Stimulated activated CD8-positive, alpha-beta memory T cell treated with anti-CD3 and anti-CD28 coated beads, Interleukin-15, amount 100 ng/mL, for 1 hour (primary cell): ENCODE measurements at places on chromosomes 3 and 15.

- no peak for DNase-seq
These were observed 84.0 kb upstream of the PRR20G start for GRCh38 chr3:127371846-127372245.

- DNase-seq, result no peak
These were observed 17.9 kb upstream of the SQOR start for GRCh38 chr15:45616901-45617323.

DNA sequence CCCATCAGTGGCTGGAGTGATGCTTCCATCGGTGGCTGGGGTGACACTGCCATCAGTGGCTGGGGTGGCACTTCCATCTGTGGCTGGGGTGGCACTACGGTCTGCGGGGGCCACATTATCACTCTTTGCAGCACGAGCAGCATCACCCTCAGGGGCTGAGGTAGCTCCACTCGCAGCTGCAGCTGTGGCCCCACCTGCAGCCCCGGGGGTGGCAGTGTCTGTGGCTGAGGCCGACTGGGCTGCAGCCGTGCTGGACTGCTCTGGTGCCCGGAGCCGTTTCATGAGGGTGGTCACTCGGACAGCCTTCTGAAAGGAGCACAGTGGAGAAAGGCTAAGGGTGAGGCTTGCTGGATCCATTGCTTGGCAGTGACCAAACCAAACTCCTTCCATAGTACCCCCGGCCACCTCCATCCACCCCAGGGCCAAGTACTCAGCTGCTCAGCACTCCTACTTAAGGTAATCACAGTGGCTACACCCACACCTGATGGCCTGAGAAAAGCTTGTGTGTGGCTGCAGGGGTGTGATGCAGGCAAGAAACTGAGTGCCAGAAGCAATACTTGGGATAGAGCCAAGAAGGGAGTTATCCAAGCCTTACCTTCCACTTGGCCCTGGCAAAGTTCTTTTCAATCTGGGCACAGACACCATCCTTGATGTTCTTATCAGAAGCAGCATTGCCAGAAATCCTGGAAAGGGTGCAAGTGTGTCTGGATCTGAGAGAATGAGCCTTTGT is 3.4 kb upstream of the TRAIP start:
- no peak for DNase-seq

- DNase-seq, result no peak
These were observed 30.8 kb downstream of the LRRC28 start for GRCh38 chr15:99282121-99282520.

DNA sequence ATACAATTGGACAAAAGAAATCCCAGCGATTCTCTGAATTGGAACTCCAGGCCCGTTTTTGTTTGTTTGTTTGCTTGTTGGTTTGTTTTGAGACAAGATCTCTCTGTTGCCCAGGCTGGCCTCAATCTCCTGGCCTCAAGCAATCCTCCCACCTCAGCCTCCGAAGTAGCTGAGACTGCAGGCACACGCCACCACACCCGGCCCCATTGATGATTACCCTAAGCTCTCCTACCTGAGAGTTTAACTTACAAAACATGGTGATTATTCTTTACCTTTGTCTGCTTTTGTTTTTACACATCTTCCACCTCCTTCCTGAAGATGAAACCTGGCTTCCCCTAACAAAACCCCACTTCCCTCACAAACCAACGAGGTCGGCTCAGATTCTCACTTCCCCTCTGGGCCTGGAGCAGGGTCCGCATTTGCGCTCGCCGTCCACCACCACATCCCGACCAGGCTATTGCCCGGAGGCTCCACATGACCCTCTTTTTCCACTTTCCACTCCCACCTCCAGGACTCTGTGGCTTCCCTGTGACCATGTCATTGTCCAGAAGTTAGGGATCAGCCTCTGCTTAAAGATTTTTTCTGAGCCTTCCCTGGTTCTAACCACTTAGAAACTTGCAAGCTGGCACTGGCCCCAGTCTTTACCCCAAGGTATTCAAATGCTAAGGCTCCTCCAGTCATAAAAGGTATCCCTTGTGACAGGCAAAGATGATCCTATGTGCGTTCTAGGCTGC is 14.8 kb downstream of the KLHL6 start:
- no peak for DNase-seq

DNA sequence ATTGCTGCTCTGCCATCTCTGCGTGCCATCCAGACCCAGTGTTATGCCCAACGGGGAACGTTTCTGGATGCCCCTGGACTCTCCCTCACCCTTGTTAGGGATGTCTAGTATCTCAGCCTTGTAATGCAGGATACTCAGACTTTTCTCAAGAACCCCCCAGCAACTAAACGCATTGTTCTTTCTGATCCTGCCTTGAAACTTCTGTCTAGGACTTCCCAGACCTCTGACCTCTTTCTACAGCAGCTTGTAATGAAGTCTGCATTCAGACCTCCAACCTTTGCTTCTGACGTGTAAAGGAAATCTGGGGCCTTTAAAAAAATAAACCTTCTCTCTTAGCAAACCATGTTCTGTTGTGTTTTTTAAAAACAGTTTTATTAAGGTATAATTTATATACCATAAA is 139.5 kb downstream of the KCNAB1 start:
- DNase-seq, result no peak

DNA sequence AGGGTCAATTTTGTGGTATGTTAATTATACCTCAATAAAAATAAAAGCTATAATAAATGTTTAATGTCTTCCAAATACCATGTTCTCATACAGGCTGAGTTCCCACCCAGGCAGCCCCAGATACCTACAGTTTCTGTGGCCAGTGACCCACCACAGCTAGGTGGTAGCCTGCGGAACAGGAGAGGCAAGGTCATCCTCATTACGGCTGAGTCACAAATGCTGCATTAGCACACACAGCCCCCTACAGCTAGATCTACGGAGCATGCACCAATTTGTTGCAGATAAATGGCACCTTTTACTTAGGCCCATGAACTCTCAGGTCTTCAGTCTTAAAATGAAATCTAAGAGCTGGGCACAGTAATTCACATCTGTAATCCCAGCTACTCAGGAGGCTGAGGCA is 5.1 kb downstream of the SPATA12 start:
- DNase-seq, result no peak

- DNase-seq, result no peak
These were observed 14.8 kb downstream of the PRC1 start for GRCh38 chr15:90979582-90979981.

DNA sequence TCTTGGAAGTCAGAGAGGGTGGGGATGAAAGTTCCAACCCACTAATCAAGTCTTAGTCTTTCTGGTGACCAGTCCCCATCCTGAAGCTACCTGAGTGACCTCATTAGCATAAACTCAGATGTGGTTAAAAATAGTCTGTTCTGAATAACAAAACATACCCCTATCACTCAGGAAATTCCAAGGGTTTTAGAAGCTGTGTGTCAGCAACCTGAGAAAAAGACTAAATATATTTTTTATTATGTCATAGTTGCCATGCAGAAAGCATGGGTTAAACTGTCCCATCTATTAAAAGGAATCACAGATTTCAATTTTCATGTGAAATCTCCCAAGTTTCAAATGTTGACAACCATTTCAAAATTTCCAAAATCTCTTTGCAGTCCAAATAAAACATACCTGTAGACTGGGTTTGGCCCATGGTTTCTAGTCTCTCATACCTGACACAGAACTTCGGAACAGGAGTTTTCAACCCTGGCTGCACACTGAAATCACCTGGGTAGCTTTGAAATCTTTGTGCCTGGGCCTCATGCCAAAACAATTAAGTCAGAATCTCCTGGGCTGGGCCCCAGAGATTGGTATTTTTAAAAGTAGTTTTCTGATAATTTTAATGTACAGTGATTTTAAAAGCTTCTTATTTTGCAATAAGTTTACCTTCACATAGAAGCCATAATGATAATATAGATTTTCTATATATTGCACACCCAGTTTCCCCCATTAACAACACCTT is 476.3 kb downstream of the RBMS3 start:
- no peak for DNase-seq

GRCh38 chr3:65020281-65021160 is 332.7 kb upstream of the ADAMTS9 start:
- no peak for DNase-seq

GRCh38 chr3:16406166-16406565 is 107.3 kb downstream of the RFTN1 start:
- no peak for DNase-seq

DNA sequence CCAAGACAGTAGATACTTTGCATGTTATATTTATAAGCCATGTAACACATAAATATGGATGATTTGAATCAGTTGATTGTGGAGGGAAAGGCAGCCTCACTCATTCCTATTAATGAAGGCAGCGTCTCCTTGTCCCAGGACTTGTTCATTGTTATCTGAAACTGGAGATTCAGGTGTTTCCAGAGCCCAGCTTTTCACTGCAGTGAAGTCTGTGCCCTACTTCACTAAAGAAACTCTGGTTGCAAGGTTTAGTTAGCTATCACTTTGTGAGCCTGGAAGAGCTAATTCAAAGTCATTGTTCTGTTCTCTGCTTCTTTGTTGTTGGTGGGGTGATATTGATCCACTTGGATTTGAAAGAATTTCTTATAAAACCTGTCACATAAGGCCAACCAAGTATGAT is 9.8 kb downstream of the NR2C2 start:
- no peak for DNase-seq

- DNase-seq, result no peak
These were observed 47.2 kb upstream of the SLC6A11 start for GRCh38 chr3:10768708-10769394.

DNA sequence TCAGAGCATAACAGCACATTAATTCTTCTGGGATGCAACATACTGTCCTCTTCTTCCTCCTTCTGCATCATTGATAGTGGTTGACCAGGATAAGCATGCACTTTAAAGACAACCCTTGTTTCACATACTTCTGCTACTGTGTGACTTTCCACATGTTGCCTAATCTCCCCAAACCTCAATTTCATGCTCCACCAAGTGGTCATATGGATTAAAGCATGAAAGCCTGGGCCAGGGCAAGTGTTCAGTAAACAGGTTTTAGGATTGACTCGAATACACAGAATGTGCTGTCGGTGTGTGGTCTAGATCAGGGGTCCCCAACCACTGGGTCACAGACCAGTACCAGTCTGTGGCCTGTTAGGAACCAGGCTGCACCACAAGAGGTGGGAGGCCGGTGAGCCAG is 22.5 kb upstream of the BFSP2 start:
- no peak for DNase-seq

GRCh38 chr3:70114431-70114830 is 114.9 kb downstream of the SAMMSON start:
- DNase-seq, result no peak

GRCh38 chr15:88028024-88028423 is 228.5 kb downstream of the NTRK3 start:
- no peak for DNase-seq

GRCh38 chr3:71271596-71271995 is 311.9 kb downstream of the FOXP1 start:
- no peak for DNase-seq
